ENCODE measurements at places on chromosomes 3 and 15. TPM values are rescaled to one million over a fixed set of nuclear protein-coding genes. Genes with fewer than 3 reads are reported as not detected.

Gene ANXA2
- total RNA-seq = 742 TPM

Gene PATL2
- 0.51 TPM for total RNA-seq

Gene CLEC3B
- 57.1 TPM for total RNA-seq

Gene CHL1
- total RNA-seq = 69.0 TPM

Gene PTX3
- 3.5 TPM for total RNA-seq

Gene ROBO2
- 22.1 TPM for total RNA-seq

Gene STRIT1
- total RNA-seq = 3.9 TPM
